Naive thymus-derived CD8-positive, alpha-beta T cell (primary cell): ENCODE measurements at places on chromosomes 11 and 22. TPM values are rescaled to one million over a fixed set of nuclear protein-coding genes. Genes with fewer than 3 reads are reported as not detected.

- DNase-seq, result no peak
These were observed 8.1 kb upstream of the MYH9 start for GRCh38 chr22:36395915-36396314.

GRCh38 chr11:47398551-47398950 lies 9.8 kb upstream of the SLC39A13 start:
- no peak for DNase-seq

DNA sequence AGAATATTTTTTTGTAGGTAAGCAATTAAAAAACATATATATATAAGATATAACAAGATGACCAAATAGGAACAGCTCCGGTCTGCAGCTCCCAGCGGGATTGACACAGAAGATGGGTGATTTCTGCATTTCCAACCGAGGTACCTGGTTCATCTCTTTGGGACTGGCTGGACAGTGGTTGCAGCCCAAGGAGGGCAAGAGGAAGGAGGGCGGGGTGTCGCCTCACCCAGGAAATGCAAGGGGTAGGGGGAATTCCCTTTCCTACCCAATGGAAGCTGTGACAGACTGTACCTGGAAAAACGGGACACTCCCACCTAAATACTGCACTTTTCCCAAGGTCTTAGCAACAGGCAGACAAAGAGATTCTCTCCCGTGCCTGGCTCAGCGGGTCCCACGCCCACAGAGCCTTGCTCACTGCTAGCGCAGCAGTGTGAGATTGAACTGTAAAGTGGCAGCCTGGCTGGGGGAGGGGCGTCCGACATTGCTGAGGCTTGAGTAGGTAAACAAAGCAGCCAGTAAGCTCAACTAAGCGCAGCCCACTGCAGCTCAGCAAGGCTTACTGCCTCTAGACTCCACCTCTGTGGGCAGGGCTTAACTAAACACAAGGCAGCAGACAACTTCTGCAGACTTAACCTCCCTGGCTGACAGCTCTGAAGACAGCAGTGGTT lies 163.8 kb downstream of the CWF19L2 start:
- DNase-seq, result no peak

DNA sequence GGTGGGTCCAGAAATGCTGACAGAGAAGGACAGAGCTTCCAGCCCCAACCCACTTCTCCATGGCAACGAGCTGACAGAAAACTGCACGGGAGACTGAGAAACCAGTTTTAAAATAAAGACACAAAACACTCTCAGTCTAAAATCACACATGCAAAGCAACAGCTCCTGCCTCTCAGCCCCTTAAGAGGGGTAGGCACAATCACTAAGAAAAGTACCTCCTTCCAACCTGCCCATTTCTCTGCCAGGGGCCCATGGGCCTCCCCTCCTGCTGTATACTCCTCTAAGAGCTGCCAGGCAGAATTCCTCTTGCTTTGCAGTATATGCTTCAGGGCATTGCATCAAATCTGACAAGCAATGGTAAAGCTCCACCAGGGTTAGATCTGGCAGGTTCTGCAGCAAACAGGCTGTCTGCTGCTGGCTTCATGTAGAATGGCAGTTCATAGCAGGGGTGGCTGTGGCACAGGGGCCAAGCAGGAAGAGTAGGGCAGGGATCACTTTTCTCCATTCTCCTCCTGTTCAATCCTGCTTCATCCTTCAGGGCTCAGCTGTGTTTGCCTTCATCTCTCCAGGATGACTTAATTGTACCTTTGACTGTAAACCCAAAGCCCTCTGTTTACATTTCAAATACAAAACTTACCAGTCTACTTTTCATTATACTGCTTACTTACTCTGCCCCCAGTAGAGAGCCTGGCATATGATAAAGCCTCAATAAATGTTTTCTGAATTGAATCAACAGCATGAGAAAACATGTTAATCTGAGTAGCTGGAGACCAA lies 77.7 kb downstream of the KCNC1 start:
- no peak for DNase-seq

KCTD14 gene
- polyA plus RNA-seq, result 0.13 TPM

- DNase-seq, result no peak
These were observed 61.9 kb downstream of the CD6 start for GRCh38 chr11:61033417-61033816.

DNA sequence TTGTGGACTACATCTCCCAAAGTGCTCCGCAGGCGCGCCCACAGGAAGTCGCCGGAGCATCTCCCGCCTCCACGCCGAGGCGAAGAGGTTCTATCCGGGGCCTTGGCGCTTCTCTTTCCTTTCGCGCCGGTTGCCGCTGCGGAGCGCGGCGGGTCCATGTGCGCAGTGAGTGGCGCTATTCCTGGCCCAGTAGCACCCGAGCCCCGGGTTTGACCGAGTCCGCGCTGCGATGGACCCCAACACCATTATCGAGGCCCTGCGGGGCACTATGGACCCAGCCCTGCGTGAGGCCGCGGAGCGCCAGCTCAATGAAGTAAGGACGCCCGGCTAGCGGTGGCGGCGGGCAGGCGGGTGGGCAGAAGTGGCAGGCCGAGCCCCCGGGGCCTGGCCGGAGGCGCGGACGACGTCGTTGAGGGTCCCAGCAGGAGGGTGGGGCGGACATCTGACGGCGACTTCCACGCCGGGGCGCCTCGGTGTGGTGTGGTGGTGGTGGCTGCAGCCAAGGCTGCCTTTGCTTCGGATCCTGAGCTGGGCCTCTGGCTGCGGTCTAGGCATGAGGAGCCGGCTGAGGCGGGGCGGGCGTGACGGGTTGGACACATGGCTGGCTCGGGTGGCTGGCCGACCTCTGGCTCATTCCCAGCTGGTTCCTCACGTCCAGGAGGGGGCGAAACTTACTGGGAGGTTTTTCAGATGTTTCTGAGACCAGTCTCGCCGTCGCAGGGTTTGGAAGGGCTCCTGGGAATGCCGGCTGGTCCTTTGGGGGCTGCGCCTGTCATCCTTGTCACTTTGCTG lies at the start of gene IPO7:
IPO7 (plus strand) TSS at position 118 of the 792 bp plus-strand sequence; CDS start at position 230, 112 bp downstream.
- peak; percentile 80 for DNase-seq

DNA sequence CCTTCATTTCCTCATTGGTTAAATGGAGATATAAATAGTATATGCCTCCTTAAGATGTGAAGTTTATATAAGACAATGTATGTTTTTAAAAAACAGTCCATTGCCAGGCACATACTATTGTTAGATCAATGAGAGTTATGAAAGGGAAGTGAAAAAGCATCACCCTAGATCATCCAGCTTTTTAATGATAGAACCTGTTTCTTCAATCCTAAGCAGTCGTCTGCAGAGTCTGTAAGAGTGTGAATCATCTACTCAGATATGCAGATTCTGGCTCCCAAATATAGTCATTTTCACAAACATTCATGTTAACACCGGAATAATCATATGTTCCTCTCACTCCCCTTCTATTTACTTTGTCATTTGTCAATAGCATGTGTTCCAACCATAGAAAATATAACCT lies 65.3 kb upstream of the SLN start:
- DNase-seq, result no peak

DNA sequence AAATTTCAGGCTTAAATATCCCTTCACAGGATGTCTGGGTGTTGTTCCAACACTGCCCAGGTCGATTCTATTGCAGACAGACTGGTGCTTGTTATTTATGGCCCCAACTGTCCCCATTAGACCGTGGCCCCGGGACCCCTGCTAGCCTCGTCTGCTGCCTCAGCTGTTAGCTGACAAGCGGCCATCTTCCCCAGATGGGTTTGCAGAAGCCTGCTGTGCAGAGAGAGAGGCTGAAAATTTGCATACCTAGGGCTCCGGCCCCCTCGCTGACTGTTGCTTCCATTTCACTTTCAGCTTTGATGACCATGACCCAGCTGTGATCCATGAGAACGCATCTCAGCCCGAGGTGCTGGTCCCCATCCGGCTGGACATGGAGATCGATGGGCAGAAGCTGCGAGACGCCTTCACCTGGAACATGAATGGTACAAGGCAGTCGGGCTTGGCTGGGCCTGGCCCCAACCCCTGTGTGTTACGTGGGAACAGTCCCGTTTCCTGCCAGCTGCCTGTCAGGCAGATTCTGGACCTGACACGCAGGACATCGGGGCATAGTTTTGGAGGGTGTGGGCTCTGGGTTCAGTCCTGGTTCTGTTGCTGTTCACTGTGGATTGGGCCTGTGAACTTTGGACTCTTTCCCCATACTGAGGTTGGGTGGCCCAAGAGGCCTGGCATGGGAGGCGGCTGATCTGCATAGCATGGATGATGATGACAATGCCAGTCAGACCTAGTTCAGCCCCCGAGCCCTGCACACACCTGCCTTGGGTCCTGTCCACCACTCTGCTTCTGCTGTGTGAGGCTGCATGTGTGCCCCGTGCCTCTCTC lies 16.4 kb downstream of the SMARCB1 start:
- no peak for DNase-seq

DNA sequence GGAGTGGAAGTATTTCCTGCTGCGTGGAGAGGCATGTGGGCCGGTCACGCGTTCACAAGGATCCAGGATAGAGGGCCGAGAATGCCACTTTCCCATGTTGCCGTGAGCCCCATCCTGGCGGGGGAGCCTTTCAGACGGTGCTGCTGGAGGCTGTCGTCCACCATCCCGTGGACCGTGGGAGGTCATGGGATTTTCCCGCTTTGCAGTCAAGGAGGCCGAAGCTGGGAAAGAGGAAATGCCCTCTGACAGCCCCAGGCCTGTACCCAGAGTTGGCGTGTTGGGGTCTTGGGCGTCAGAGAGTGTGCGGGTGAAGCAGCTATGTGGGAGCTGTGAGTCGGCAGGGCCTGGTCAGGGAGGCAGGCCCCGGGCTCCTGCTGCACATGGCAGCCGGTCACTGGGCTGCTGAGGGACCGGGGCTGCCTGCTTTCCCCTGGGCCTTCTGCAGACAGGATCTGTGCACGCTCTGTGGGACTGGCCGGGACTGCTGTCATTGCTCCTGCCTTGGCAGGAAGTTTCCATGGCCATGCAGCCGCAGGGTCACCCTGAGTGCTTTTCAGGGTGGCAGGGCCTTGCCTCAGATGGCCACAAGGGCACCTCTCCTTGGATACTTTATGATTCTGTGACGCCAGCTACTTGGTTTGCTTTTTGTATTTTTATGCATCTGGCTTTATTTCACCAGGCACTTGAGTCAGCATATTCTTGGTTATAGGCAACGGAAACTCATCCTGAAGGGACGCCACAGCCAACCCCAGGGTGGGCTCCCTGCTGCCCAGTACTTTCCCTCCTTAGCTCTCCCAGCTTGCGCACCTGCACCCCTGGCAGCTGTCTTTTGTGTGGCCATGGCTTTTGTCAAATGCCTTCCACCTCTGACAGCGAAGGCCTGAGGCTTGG lies 52.4 kb downstream of the AP2A2 start:
- DNase-seq, result no peak

DNA sequence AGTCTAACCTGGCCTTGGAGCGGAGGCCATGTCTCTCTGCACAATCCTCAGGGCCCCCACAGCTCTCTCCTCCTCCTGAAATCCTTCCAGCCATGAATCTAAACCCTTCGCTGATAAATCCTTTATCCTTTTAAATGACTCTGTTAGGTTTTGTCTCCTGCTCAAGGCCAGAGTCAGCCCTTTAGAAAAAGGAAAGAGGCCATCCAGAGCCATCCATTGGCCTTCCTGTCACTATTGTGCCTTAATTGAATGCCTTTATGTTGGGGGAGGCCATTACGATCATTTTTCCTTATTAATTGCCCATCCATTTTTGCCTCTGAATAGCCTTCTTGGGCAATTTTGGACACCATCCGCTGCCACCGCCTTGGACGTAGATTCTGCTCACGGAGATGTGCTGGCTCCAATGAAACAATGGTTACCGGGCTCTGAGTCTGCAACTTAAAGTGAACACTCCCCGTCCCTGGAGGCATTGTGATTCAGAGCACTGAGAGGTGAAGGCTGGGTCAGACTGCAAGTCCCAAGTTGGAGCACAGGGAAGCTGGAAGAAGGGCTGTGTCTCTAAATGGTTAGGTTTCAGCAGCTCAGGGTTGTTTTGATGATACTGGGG lies 213.0 kb upstream of the E2F8 start:
- DNase-seq, result no peak

DNA sequence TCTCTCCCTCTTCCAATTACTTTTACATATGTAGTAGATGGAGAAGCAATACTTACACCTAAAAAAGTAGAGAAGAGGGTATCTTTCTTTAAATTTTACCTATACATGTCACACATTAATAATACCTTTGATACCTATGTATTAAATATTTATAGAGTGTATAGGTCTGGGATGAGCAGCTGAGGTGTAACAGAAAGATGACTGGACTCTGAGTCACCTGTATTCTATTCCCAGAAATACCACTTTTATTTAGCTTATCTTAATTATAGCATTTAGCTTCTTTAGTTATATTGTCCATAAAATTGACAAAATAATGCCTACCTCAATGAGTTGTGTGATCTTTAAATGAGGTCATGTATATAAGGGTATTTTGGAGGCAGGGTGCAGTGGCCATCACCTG lies 30.6 kb upstream of the YAP1 start:
- DNase-seq, result no peak

DNA sequence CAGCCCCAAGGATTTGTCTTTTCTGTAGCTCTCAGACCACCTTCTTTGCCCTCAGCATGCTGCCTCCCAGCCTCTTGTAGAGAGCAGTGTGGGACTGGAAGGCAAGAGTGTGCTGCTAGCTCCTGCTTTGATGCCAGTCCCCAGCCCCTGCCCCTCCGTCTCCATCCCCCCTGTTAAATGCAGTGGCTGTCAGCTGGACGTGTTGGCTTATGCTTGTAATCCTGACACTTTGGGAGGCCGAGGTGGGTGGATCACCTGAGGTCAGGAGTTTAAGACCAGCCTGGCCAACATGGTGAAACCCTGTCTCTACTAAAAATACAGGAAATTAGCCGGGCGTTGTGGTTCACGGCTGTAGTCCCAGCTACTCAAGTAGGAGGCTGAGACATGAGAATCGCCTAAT lies 15.5 kb downstream of the SNRPD3 start:
- no peak for DNase-seq

DNA sequence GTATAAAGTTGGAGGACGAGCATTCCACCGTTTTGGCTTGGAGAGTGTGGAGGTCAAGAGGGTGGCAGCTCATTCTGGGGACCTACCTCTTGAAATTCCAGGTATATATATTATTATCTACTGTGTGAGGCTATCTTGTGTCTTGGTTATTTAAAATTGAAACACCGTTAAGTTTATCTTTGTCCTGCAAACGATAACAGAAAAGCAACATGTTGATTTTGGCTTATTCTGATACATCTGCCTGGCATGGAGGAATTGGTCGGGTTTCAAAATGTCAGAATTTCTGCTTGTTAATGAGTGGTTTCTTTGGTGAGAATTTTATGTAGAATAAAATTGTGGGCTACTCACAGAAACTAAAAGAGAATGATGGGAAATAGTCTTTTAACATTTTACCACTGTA lies 54.4 kb downstream of the SVIP start:
- no peak for DNase-seq

DNA sequence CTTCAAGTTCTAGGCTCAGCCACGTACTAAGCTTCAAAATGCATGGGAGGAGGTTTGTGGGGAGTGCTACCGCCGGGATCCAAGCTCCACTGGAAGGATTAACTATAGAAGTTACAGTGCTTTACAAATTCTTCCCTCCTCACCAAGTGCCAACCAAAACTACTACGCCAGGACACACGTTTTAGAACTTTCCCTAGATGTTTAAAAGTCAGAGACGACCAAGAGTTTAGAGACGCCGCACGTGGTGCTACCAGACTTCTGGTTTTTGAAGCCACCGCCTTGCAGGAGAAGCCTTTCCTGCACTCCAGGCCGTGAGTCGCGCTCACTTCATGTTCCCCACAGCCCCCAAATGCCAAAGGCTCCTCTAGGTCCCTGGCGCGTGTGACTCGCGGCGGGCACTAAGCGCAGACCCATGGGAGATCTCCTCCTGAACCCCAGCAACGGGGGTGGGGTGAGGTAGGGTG lies 734 bp downstream of the SNU13 start:
- DNase-seq, result no peak

- no peak for DNase-seq
These were observed 6.2 kb downstream of the ZDHHC8 start for GRCh38 chr22:20137671-20138416.

GRCh38 chr11:32796425-32796824 lies 2.0 kb upstream of the CCDC73 start:
- DNase-seq, result no peak
